ENCODE measurements at places on chromosomes 5 and 9. TPM values are rescaled to one million over a fixed set of nuclear protein-coding genes. Genes with fewer than 3 reads are reported as not detected.

GRCh38 chr5:74766849-74767578 lies at the start of the genes GFM2 and NSA2:
Gene GFM2 (minus strand): TSS chr5:74767117. CDS start chr5:74763742, 3,375 bp downstream.
Gene NSA2 (plus strand): TSS chr5:74767249. CDS start chr5:74767361, 112 bp downstream.
- peak; percentile 96 for DNase-seq

- DNase-seq = no peak
Measured at GRCh38 chr5:1930880-1931603, 48.3 kb upstream of the IRX4 start.

DNA sequence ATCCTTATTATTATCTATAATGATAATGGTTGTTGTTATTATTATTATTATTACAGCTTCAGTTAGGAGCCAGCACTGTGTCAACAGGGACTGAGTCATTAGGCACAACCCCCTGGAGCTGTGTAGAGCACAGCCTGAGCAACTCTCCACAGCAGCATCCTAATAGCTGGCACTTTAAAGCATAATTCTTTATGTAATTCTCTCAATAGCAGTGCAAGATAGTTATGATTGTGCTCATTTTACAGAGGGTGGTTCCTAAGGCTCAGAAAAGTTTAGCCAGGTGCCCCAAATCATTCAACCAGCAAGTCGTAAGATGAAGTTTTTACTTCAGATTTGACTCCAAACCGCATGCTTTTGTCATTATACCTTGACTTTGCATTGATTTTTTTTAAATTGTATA lies 390.3 kb downstream of the ANXA1 start:
- no peak for DNase-seq

DNA sequence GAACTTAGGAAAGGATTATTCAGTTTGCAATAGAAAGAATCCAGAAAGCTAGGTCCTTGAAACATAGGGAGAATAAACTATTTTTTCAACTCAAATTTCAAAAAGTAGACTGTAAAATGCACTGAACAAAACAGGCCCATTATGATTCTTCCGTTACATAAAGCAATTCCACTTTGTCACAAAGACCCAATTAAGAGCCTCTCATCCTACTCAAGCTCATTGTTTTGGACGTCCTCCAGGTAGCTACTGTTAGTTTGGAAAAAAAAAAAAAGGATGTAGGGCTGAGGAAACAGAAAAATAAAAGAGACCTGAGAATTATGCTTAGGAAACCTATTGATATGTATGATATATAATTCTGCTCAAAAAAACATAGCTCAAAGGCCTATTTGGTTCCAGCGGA lies 74.0 kb downstream of the DIRAS2 start:
- no peak for DNase-seq

DNA sequence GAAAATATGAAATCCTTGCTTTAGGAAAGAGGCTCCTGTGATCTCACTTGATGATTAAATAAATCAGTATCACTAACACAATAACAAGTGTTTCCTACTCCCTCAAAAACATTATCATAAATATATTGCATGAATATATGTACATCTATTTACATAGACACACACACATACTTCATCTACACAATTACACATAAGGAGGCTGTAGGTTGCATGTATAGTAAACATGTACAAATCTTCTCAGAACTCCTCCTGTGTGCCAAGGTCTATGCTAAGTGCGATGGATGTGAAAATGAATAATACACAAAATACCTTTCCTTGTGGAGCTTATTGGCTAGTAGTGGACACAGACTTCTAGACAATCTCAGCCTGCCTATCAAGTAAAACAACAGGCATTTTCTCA lies 239.9 kb downstream of the AGTPBP1 start:
- DNase-seq = no peak

DNA sequence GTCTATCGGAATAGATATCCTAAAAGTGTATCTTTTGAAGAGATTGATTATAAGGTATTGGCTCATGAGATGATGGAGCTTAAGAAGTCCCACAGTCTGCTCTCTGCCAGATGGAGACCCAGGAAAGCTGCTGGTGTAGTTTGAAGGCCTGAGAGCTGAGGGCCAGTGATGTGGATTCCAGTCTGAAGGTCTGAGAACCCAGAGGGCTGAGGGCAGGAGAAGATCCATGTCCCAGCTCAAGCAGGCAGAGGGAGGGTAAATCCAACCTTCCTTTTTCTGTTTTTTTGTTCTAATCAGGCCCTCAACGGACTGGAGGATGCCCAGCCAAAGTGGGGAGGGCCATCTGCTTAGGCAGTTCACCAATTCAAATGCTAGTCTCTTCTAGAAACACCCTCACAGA lies 11.0 kb upstream of the ABL1 start:
- DNase-seq = peak; percentile 28

DNA sequence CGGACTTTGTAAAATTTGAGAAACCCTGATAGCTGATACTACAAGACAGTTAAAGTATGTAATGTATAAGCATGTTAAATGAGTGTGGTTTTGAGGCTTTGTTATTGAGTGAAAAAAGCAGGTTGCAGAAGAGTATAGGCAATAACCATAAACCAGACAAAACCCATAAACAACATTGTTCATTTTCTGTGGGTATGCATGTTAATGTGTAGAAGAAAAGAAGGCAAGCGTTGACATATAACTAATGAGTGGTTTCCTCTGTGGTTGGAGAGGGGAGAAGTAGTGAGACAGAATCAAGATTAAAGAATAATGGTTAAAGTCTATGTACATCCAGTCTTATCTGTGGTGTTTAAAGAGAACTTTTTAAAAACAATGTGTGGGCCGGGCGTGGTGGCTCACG lies 26.2 kb downstream of the RAD23B start:
- no peak for DNase-seq

DNA sequence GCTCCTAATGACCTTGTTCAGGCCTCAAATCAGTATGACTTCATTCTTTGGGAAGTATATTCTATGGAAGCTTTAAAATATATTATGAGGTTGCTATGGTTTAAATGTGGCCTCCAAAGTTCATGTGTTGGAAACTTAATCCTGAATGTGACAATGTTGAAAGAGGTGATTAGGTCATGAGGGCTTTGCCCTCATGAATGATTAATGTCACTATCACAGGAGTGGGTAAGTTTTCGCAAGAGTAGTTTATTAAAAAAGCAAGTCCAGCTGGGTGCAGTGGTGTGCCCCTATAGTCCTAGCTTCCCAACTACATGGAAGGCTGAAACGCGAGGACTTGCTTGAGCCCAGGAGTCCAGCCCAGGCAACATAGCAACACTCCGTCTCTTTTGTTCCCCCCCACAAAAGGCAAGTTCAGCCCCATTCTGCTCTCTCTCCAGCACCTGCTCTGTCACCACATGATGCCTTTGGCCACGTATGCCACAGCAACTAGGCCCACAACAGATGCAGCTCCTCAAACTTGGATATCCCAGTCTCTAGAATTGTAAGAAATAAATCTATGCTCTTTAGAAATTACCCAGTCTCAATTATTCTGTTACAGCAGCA lies 105.3 kb downstream of the SIL1 start:
- DNase-seq = peak; percentile 72

- DNase-seq = no peak
Measured at GRCh38 chr9:13071921-13072320, 207.6 kb downstream of the MPDZ start.

DNA sequence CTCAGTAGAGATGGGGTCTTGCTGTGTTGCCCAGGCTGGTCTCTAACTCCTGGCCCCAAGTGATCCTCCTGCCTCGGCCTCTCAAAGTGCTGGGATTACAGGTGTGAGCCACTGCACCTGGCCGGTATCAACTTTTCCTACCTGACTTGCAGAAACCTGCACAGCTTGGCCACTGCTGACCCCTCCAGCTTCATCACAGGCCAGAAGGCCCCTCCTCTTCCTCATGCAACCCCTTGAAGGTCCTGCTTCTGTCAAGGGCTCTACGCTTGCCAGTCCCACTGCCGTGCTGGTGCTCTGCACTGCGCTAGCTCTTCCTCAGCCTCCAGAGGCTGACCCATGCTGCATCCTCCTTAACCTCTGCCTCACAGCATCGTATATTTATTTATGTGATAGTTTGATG lies 32.5 kb upstream of the RNU6ATAC start:
- DNase-seq = no peak

DNA sequence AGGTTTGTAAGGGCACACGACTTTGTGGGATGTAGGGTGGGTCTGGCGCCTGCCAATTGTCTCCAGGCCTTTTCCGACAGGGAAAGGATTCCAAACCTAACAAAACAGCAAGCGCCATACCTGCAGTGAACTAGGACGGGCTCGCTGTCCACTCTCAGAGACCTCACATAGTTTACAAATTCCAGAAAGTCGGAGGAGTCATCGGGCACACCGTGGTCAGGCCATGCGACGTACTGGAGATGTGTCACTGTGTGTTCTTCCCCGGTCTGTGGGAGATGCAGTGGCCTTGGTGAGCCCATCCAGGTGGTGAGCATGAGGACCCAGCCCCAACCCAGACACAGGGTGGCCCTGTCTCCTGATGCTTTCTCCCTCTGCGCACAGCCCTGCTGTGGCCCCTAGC lies 61.3 kb upstream of the EPB41L4B start:
- DNase-seq = no peak

- DNase-seq = no peak
Measured at GRCh38 chr5:178125253-178125906, 5.4 kb upstream of the RMND5B start.

DNA sequence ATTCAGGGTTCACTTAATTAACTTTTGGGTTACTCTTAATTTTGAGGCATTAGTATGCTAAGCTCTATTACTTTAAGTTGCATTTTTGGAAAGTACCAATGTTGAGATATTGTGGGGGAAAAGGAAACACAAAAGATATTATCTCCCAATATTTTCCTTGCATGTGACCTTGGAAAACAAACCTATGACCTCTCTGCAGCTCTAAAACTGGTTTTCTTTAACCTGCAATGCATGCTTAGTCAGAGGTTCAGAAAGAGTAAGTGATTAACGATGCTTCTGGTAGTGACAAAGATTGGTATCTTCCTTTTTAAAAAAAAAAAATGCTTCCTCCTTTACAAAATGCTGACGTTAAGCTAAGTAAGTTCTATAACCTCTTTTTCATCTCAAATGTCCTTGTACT lies 44.9 kb upstream of the CDH18 start:
- no peak for DNase-seq

GRCh38 chr9:37295178-37295577 lies 127.3 kb upstream of the GRHPR start:
- DNase-seq = no peak

The HEMGN gene
- 0.08 TPM for total RNA-seq

The MRPL41 gene
- total RNA-seq = 64.9 TPM

The SNCAIP gene
- total RNA-seq = not detected

The ATP6V1G1 gene
- 129 TPM for total RNA-seq

The TMEM38B gene
- total RNA-seq = 195 TPM

The ARHGEF39 gene
- not detected for total RNA-seq

The FBLL1 gene
- 1.4 TPM for total RNA-seq

The IL3 gene
- not detected for total RNA-seq

The ELAVL2 gene
- total RNA-seq = 34.1 TPM
